ENCODE measurements at places on chromosomes 13 and 19.

- no peak for DNase-seq
Measured at GRCh38 chr13:73339086-73339485, 280.3 kb downstream of the KLF5 start.

- DNase-seq = no peak
Measured at GRCh38 chr13:57418067-57418677, 213.4 kb upstream of the PCDH17 start.

GRCh38 chr13:98492335-98493041, 84.4 kb downstream of the STK24 start:
- no peak for DNase-seq

DNA sequence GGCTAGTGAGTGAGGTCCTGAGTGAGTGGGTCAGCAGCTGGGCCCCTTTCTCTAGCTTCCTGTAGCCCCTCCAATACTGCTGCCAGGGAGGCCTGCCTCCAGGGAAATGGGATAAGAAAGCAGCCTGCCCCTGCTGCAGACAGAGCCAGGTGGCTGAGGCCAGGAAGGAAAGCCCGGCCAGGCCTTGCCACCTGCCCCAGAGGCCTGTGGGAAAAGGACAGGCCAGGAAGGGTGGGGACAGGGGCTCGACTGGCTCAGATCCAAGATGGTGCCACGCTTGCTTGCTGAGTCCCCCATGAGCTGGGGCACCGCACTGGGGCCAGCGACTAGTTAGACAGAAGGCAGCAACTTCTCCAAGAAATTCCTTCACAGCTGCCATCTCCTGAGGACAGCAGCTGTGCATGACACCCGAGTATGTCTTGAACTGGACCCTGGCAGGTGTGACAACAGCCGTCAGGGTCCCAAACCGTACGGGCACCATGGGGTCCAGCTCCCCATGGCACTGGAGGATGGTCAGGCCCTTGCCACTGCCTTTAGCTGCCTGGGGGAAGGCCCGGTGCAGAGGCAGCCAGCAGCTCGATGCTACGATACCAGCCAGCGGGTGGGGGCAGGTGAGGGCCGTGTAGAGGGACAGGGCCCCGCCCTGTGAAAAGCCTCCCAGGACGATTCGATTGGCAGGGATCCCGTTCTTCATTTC, 5.1 kb upstream of the PRR36 start:
- DNase-seq = no peak

DNA sequence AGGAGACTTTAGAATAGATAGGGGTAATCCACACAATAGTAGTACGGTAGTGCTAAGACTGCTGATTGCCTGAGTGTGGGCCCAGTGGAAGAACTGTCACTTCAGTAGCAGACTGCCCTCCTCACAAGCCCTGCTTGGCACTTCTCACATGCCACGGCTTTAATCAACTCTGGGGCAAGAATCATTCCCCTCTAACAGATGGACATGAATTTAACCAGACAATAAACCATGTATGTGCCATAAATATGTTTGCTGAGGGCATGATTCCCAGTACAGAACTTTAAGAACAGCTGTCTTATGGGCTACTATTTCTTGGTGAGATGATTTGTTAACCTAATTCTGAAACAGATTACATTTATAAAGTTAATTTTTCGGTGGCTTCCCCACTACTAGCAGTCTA, 22.0 kb downstream of the DPY19L3 start:
- DNase-seq = no peak

- DNase-seq = peak; percentile 36
Measured at GRCh38 chr19:46624958-46625661, at the start of gene PTGIR. Gene PTGIR, minus strand, starts transcription at chr19:46625089. Its CDS starts 864 bp downstream, at chr19:46624225.

GRCh38 chr19:19606021-19606420, 12.5 kb downstream of the PBX4 start:
- no peak for DNase-seq
